Left renal cortex interstitium (tissue), 4 donors: ENCODE measurements at places on chromosomes 7 and 10.

DNA sequence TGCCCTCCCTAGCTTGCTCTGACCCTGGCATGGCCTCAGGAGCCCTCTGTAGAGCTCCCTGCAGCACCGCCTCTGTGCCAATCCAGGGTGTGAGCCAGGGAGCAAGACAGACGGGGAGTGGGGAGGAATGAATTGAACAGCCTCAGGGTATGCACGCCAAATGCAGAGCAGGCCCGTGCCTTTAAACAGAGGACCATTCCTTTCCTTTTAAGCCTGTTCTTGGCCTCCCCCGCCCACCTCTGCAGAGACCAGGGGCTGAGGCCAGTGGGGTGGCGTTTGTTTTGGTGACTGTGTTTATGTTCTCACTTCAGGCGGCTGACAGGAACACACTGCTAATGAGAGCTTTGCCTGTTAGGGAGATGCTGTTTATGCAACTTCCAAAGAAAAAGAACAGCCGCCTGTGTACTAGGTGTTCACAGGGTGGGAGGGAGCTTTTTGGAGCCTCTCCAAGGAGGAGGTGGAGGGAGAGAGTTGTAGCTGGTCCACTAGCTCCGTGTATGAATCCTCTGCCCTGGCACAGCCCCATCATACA is 528.1 kb upstream of the DPP6 start:
- DNase-seq = no peak

DNA sequence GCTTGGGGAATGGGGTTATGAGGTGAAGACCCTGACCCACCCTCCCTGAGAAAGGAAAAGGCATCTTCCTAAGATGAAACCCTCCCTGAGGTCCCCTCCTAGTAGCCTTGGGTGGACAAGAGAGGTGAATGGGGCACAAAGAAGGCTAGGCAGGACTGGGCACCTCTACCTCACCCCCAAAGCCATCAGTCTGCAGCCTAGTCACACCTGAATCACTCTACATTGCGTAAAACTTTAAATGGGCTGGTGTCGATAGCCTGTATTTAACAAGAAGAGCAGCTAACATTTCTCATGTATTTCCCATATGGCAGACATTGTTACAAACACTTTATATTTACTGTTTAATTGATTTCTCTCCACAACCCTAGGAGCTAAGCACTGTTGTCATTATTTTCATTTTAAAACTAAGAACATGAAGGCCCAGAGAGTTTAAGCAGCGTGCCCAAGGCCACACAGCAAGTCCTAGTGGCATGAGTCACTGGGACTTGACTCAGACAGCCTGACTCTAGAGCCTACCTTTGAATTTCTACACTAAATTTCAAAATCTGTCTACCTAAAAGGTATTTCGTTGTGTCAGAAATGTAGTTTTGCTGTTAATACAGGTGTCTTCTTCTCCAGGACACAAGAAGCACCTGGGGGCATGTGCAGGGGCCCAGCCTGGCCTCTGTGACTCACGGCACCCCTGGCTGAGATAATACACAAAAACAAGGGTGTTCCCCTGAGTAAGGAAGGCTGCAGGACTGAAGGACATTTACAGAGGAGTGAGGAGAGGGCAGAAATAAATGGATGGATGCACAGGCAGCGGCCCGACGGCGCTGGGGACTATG is 3.4 kb downstream of the AOC1 start:
- DNase-seq = no peak

GRCh38 chr10:3763852-3764625 is 21.0 kb downstream of the KLF6 start:
- no peak for DNase-seq

GRCh38 chr10:114026189-114027040 is 17.3 kb upstream of the ADRB1 start:
- no peak for DNase-seq

- DNase-seq = no peak
These were observed 81.3 kb upstream of the KLF6 start for GRCh38 chr10:3866332-3866731.

DNA sequence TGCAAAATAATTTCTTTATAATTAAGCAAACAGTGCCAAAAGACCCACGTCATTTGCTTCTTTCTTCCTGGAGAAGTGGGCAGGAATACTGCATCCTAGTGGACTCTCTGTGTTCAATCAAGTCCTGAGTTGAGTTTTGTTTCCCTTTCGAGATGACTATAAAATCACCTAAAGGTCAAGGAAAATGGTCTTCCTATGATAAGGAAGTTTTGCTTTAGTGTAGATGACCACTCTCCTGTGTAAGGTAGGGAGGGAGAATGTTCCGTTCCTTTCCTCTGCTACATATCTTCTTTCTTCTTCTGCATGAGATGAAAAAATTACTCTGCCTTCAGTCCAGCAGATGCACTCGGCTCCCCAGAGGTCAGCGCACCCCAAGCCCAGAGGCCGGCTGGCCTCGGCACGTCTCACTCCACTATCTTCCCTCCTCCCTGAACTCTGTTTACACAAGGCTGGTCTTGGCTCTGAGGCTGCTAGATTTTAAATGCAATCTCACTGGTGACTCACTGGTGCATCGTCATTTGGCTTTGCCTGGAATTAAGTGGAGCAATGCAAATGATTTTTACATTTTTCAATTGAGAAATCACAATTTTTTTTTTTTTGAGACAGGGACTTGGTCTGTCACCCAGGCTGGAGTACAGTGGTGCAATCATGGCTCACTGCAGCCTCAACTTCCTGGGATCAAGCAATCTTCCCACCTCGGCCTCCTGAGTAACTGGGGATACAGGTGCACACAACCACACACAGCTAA is 18.6 kb upstream of the VDAC2 start:
- DNase-seq = no peak

DNA sequence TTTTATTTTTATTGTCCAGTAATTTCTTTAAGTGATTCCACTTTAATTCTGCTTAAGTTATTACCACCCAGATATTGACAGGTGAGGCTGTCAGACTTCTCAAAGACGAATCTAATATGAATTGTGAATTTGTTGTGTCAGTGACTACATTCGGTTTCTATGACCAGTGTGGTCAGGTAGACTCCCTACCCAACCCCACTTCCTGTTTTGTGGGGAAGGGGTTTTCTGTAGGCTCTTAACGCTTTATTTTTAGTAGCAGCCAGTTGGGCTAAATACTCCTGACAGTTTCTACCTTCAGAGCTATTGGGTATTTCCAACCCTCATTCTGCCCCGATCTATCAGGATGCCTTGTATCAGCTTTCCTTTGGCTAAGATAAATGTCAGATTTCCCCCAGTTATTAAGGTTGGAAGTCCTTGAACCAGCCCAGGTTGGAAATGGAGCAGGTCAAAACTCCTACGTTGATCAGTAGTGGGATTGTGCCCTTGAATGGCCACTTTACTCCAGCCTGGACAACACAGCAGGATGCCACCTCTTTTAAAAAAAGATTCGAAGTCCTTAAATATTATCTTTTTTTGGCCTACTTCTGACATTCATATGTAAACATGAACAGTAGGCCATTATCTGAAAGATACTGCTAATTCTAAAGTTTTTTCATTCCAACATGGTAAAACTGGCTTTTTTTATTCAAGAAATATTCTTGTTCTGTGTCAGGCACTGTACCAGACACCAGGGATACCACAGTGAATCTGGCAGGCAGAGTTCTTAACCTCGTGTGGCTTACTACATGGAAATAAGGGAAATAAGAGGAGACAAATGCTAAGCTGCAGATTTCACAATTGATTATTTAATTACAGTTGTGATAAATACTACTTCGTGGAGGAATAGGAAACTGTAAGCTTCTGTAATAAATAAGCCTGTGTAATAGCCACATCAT is 133.3 kb upstream of the SAMD8 start:
- DNase-seq = no peak

GRCh38 chr7:91292506-91292905 is 28.3 kb downstream of the FZD1 start:
- DNase-seq = no peak

DNA sequence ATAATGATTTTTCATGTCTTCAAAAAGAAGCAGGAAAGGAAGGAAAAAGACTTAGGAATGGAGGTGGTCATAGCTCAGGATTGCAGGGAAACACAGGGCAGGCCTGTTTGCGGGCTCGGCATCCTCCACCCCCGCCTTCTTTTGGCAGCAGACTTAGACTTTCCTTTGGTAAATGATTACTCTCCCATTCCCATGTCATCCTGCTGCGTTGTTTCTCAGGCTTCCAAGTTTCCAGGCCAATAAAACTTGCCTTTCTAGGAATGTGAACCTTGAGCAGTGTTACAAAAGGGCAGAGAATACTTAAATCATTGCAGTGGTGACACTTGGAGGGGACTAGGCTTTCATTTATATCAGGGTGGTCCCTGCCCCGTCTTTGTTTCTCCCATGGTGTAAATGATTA is 34.0 kb upstream of the DGKB start:
- peak; percentile 55 for DNase-seq

DNA sequence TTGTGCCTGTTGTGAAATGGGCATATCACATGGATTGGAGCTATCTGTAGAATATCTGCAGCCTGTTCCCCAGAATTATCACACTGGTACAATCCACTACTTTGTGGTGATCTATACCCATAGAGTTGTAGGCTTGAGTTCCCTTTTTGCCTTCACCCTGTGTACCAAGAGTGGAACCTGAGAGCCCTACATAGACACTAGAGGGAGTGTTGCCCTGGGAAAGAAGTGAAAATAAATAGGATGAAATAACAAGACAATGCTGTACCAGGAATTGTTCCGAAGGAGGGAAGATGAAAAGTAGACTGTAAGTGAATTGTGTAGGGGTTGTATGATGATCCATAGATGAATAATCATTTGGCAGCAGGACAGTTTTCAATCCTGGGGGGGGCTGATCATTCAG is 9.0 kb downstream of the SORCS3 start:
- no peak for DNase-seq

GRCh38 chr7:80277434-80278427 is 143.1 kb downstream of the GNAI1 start:
- no peak for DNase-seq

DNA sequence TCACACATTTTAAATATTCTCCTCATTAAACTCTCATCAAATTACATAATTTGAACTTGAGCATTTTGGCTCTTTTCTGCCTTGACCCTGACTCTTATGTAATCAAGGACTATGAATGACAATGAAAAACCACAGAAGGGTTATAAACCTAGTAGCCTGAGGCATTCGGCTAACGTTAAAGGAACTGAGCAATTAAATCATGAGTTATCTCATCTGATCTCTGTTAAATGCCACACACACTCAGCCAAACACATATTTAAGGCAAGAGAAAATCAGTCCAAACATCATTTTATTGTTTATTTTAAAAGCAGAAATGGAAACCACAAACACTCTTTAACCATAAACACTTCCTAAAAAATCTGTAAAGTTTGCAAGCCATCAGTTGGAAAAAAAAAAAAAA is 204.3 kb downstream of the DGKI start:
- no peak for DNase-seq
